Progenitor cell of endocrine pancreas (in vitro differentiated cells): ENCODE measurements at places on chromosomes 2 and 18. TPM values are rescaled to one million over a fixed set of nuclear protein-coding genes. Genes with fewer than 3 reads are reported as not detected.

Gene UGT1A8
- not detected in 2 replicates for total RNA-seq

Gene SKOR2
- not detected in 2 replicates for total RNA-seq

Gene GALNT5
- total RNA-seq: 0.60 and 1.2 TPM in 2 replicates

Gene ATP6V1C2
- 0.19 and 0.36 TPM in 2 replicates for total RNA-seq

Gene MAL
- not detected in 2 replicates for total RNA-seq

Gene ITGA4
- 0.96 and 1.5 TPM in 2 replicates for total RNA-seq

DNA sequence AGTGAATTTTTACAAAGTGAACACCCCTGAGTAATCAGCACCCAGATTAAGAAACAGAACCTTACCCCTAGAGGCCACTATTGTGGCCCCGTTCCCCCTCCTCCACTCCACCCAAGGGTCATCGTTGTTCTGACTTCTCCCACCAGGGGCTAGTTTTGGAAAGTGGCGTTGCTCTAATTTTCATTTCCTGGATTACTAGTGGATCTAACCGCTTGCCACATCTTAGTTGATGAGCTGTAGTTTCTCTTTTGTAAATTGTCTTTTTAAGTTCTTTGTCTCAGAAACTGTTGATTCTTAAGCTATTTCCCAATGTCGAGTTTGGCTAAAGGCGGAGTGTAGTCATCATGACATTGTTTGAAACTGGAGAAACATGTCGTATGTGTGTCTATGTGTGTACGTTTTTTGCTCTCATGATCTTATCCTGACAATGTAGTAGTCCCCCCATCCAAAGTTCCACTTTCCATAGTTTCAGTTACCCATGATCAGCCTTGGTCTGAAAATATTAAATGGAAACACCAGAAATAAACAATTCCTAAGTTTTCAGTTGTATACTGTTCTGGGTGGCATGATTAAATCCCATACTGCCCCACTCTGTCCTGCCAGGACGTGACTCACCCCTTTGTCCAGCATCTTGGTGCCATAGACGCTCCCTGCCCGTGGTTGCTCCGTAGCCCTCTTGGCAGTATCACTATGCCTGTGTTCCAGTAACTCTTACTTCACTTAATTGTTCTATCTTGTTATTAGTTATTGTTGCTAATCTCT lies 71.0 kb upstream of the SP3 start:
- DNase-seq: no peak

- DNase-seq: no peak
Observed at GRCh38 chr2:134819334-134819733, 19.1 kb upstream of the ACMSD start.

- no peak for DNase-seq
Observed at GRCh38 chr2:23367760-23368159, 17.2 kb upstream of the KLHL29 start.

GRCh38 chr2:61277756-61278155 lies 115.8 kb downstream of the C2orf74 start:
- no peak for DNase-seq

- no peak for DNase-seq
Observed at GRCh38 chr2:86147793-86148192, 41.8 kb downstream of the PTCD3 start.

GRCh38 chr2:71389384-71390072 lies 57.9 kb downstream of the ZNF638 start:
- no peak for DNase-seq

DNA sequence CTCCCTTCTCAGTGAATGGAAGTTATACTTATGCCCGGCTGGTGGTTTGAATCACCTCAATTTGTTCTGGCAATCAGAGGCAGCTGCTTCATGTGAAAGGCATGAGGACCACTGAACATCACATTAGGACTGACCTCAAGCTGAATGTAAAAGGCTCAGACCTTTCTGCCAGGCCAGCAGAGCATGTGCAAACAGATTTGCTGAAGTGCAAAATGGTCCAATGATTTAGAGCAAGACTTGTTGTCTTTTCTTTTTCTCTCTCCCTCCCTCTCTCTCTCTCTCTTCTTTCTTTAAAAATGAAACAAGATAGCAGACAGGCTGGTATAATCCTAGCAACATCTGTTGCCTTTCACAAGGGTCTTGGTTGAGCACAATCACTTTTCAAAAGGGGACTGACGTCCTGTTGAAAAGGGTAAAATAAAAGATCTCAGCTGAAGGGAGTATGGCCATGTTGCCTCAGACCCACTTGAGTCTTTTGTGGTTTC lies 13.3 kb upstream of the CDH7 start:
- no peak for DNase-seq

GRCh38 chr2:167451496-167452289 lies 563.4 kb downstream of the XIRP2 start:
- no peak for DNase-seq

DNA sequence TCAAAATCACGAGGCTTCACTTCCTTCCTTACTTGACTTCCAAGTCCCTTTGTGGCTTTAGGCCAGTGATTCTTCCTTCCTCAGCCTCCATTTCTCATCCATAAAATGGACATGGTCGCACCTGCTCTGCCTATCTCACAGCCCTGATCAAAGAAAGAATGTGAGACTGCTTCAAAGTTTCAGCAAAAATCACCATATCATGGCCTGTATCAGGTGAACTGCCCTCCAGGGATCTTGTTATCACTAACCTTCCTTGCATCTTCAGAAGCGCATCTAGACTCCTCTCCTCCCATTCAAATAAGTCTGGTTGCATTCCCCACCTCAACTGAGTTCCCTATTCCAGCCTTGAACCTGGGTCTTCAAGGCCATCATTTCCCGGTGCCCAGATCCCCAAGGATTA lies 96.5 kb downstream of the TTC32 start:
- no peak for DNase-seq

GRCh38 chr2:149226790-149227189 lies 103.6 kb upstream of the LYPD6 start:
- DNase-seq: no peak

- no peak for DNase-seq
Observed at GRCh38 chr2:203743441-203743981, 37.1 kb downstream of the CD28 start.

DNA sequence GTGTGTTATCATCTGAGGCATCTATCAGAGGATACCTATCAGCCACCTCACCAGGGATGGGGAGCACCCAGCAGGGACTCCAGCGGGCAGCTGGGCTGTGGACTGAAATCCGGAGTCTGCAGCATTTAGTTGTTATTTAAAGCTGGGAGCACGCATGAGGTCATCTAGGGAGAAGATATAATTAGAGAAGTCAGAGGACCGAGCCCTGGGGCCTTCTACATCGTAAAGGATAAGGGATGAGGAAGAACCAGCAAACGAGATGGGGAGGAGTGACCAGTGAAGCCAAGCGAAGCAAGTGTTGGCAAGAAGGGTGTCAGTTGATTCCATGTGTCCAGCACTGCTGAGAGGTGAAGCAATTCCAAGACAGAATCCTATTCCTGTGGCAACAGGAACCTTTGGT lies 70.3 kb downstream of the STEAP3 start:
- no peak for DNase-seq

DNA sequence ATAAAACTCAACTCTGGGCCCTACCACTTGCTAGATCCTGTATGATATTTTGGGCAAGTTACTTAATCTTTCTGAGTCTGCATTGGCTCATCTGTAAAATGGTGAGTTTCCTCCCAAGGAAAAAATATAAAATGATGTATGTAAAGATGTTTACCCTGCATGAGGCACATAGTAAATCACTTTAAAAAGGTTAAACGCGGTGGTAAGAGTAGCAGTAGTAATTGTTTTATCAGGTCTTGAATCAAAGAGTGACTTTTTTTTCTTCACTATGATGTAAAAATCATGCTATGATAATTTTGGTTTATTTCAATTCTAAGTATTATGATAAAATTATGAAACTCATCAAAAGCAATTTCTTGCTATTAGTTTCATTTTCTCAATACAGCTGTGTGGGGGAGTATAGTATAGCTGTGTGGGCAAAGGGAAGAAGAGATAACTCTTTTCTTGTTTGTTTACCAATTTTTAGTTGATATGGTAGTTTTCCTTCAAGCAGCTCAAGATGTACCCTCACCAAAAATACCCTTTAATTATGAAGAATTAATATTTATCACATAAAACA lies 10.7 kb downstream of the ARHGAP15 start:
- DNase-seq: no peak

GRCh38 chr18:58217052-58217451 lies 173.0 kb downstream of the NEDD4L start:
- no peak for DNase-seq

- DNase-seq: no peak
Observed at GRCh38 chr2:236262238-236262637, 2.0 kb downstream of the ASB18 start.
